Activated CD8-positive, alpha-beta memory T cell treated with anti-CD3 and anti-CD28 coated beads for 1 hour (primary cell): ENCODE measurements at places on chromosomes 2 and 18.

DNA sequence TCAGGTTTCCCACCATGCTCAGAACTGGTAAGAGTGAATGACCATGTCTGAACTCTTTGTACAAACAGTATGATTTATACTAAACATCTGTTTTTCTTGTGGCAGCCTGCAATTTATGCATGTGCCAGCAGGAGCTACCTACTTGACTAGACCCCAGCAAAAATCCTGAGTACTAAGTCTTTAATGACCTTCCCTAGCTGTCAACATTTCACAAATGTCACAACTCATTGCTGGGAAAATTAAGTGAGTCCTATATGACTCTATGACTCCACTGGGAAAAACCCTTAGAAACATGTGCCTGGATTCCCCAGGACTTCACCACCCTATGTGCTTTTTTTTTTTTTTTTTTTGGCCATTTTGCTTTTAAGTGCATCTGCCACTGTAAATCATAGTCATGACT is 1225.8 kb downstream of the SUCLG1 start:
- no peak for DNase-seq

- DNase-seq = no peak
Observed at GRCh38 chr2:9778012-9778411, 65.3 kb upstream of the TAF1B start.

GRCh38 chr2:77008853-77009252 is 513.3 kb downstream of the LRRTM4 start:
- DNase-seq = no peak

DNA sequence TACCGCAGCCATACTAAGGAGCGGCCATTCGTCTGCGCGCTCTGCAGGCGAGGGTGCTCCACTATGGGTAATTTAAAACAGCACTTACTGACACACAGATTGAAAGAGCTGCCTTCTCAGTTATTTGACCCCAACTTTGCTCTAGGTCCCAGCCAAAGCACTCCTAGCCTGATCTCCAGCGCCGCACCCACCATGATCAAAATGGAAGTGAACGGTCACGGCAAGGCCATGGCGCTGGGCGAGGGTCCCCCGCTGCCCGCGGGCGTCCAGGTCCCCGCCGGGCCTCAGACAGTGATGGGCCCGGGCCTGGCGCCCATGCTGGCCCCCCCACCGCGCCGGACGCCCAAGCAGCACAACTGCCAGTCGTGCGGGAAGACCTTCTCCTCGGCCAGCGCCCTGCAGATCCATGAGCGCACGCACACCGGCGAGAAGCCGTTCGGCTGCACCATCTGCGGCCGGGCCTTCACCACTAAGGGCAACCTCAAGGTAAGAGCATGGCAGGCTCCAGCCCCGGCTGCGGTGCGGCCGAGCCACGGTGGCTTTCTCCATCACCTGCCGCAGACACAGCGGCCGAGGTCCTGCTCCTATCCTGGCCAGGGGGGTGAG is 15.5 kb downstream of the SALL3 start:
- DNase-seq = no peak

- DNase-seq = no peak
Observed at GRCh38 chr2:236940916-236941520, 144.7 kb upstream of the COPS8 start.

DNA sequence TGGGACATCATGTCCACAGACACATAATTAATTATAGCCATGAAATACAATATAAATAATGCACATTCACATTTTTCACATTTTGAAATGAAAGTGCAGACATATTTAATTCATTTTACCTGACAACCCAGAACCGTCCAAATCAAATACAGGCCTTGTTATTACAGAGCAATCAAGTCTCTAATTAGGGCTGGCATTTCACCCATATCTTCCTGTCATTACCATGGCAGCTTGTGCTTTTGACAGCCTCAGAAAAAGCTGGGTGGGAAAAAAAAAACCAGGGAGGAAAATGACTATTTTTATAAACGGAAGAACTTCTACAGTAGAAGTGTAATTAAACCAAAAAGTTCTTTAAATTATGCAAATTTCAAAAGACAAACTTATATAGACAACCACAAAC is 436.4 kb downstream of the FBXO15 start:
- DNase-seq = no peak

GRCh38 chr2:169315357-169315756 is 47.0 kb downstream of the LRP2 start:
- DNase-seq = no peak

DNA sequence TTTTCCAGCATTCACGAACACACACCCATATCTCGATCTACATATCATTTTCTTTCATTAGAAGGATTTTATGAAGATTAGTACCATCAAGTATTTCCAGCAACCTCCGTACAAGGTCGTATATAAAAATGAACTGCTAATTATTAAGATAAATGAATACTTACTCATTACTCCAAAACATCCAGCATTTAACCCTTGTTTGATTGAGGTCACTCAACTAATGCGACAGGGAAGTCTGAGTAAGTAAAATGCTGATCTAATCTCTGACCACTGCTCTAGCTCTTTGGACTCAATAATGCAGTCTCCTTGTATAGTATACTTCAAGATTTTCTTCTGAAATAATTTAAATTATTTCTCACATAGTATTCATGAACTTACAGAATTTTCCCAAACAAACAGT is 2.0 kb downstream of the ABHD3 start:
- no peak for DNase-seq

GRCh38 chr2:187527262-187527661 is 27.0 kb downstream of the TFPI start:
- DNase-seq = no peak

DNA sequence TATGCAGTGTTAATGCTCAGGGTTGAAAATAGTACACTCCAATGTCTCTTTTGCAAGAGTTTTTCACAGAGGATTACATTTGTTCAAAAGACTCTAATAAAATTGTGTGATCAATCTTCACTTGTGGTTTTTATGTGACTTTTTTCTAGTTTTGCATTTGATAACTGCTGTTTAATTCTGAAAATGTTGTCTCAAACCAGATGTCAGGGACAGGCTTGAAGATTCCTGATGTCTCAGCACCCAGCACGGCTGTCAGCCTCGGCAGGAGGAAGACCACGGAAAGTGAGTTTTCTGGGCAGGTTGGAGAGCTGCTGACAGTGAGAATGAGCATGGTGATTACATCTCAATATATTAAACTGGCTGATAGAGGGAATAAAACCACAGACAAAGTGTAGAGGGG is 9.1 kb downstream of the SOX11 start:
- DNase-seq = no peak

DNA sequence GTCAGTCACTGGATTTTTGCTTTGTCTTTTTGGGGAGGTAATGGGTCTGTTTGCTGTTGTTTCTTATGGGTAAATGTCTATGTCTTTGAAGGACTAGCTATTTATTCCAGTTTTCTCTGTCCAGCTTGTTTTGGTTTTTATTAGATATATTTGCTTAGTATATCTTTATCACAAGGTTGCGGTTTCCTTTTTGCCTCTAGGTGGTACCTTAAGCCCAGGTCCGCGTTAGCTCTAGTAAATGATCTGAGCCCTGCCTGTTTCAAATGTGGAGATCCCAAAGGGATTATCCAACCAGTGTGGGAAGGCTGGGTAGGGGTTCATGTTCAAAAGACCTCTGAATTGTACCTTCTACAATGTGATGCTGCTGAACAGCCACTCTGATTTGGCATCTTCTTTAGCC is 114.5 kb downstream of the MYO3B start:
- no peak for DNase-seq

DNA sequence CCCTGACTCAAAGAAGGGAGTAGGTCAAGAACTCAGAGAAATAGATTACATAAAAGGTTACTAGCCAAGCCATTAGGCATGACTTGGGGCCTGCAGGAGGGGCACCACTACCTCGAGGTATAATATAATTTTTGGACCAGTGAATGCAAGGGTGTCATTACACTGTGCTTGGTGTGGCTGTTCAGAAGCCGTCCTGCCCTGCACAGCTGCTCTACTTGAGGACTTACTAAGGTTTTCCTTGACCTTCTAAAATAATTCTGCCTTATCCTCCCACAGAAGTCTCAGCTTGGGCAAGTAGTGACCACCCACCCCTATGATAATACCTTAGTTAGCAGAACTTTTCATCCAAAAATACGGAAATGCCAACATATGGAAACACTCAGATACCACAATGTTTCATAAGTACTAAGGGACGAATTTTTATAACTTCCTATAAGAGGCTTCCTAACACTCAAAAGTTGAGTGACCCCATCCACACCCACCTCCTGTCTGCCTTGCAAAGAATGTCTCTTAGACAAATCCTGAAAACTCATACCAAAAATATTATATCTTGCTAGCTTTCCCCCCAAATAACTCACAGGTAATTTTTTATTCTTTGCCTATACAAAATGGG is 17.7 kb upstream of the ATG16L1 start:
- DNase-seq = no peak

DNA sequence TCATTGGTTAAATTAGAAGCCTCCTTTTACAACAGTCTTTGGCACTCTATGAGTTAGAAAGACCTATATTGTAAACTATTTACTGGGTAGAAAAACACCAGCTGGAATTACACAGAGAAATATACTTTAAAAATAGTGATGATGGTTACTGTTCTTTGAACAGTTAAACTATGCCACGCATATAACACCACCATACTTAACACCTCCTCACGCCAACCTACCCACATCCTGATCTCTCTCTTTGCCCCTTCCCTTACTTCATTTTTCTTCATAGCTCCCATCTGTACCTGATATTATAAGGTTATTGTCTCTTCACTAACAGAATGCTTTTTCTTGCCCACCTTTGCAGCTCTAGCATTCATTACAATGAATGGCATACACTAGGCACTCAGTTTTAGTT is 173.8 kb downstream of the DPP4 start:
- DNase-seq = no peak

- DNase-seq = no peak
Observed at GRCh38 chr2:46101557-46102220, 195.5 kb upstream of the EPAS1 start.

DNA sequence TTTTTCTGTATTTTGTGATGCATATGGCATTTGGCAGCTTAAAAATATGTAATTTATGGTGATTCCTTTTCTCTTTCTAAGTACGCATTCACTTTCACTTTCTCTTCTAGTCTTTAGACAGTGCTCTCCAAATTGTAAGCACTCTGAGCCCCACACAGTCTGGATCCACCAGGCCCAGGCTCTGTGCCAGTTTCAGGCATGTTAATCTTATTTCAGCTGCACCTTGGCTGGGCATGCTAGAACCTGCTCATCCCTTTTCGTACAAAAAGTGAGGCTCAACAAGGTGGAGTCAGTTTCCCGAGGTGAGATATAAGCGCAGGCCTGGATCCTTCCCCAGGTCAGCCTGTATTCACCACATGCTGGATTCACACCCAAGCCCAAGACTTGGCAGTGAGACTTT is 203.9 kb downstream of the MTX2 start:
- DNase-seq = no peak

- no peak for DNase-seq
Observed at GRCh38 chr2:158973116-158973956, 4.9 kb downstream of the TANC1 start.

GRCh38 chr2:196295005-196295404 is 123.6 kb upstream of the STK17B start:
- DNase-seq = no peak

DNA sequence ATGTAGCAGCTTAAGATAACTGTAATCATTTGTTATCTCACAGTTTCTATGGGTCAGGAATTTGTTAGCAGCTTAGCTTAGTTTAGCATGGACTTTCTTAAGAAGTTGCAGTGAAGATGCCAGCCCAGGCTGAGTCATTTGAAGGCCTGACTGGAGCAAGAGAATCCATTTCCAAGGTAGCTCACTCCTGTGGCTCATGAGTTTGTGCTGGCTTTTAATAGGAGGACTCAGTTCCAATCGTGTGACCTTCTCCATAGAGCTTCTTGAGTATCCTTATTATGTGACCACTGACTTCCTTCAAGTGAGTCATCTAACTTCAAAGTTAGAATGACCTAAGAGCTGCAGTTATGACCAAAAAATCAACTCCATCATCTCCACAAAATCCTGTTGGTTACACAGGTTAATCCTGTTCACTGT is 1.4 kb downstream of the GPATCH11 start:
- no peak for DNase-seq

DNA sequence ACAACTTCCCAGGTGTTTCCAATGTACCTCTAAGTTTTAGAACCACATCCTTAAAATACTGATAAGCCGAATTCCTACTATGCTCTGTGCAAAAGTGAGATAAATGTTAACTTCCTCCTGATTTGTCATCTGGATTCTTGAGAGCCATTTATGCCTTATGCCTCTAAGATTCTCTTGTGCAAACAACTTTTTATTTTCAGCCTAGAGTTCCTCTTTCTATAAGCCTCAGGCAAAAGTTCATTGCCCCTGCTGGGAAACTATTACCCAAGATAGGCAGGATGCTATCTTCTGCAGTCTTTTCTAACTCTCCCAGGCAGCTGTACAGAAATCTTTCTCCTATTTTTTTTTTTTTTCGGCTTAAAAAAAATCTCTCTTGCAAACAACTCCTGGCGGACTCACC is 216.1 kb downstream of the KCNJ3 start:
- DNase-seq = no peak

- no peak for DNase-seq
Observed at GRCh38 chr2:233839447-233839820, 14.9 kb downstream of the HJURP start.

GRCh38 chr2:204436230-204436629 is 109.0 kb upstream of the PARD3B start:
- no peak for DNase-seq

GRCh38 chr2:128797937-128798336 is 479.3 kb upstream of the HS6ST1 start:
- no peak for DNase-seq

GRCh38 chr18:3688690-3689089 is 238.7 kb downstream of the TGIF1 start:
- no peak for DNase-seq

GRCh38 chr2:85961053-85961452 is 72.3 kb upstream of the ST3GAL5 start:
- no peak for DNase-seq

DNA sequence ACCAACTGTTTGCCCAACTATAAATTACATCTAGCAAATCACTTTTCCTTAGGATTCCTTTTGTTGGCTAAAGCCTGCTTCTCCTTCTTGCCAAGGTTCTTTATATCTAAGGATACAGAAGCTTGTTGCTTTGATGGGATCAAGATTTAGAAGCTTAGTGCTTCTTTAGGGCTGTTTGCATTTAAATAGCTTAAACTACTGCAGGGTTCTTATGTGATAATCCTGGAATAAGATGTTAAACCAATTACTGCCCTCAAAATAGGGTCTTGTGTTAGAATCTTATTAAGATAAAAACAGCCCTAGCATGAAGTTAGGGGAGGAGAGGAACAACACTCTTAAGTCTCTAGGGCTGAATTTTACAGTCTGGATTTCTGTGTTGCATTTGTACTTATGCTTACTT is 64.2 kb downstream of the KIF5C start:
- no peak for DNase-seq

- DNase-seq = no peak
Observed at GRCh38 chr2:175414191-175414881, 232.8 kb upstream of the ATP5MC3 start.

- DNase-seq = no peak
Observed at GRCh38 chr18:1848716-1849115, 722.6 kb downstream of the METTL4 start.

- no peak for DNase-seq
Observed at GRCh38 chr2:37389395-37389794, 45.0 kb downstream of the QPCT start.
